ENCODE measurements at places on chromosomes 6 and 20.

DNA sequence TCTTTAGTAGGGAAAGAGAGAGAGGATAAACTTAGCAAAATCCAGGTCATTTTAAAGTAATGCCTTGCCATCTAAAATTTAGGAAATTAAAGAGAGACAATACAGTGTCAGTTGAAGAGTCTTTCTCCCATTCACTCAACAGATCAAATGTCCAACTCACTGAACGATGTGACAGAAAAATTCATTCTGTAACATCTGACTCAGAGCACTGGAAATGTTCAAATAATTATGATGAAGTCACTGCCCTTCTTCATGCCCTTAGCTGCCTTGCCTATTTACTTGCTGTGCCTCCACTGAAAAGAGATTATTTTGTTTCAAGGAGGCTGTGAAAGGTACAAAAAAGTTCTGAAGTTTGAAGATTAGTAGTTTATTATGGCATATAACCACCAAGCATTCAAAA is 434.8 kb downstream of the ADGRB3 start:
- no peak for DNase-seq

DNA sequence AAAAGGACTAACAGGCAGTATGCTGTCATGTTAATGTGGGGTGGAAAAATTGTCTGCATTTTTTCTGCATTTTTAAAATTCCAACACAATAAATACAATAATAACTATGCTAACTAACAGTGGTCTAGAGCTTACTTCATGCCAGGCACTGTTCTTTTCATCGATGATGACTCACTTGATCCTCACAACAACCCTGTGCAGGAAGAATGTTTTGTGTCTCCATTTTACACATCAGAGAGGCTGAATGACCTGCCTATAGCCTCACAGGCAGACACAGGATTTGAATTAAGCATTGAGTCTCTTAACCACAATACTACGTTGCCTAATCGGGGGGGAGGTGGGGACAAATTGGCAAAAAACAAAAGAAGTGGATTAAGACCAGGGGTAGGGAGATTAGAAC is 26.9 kb upstream of the FANCE start:
- DNase-seq: no peak

DNA sequence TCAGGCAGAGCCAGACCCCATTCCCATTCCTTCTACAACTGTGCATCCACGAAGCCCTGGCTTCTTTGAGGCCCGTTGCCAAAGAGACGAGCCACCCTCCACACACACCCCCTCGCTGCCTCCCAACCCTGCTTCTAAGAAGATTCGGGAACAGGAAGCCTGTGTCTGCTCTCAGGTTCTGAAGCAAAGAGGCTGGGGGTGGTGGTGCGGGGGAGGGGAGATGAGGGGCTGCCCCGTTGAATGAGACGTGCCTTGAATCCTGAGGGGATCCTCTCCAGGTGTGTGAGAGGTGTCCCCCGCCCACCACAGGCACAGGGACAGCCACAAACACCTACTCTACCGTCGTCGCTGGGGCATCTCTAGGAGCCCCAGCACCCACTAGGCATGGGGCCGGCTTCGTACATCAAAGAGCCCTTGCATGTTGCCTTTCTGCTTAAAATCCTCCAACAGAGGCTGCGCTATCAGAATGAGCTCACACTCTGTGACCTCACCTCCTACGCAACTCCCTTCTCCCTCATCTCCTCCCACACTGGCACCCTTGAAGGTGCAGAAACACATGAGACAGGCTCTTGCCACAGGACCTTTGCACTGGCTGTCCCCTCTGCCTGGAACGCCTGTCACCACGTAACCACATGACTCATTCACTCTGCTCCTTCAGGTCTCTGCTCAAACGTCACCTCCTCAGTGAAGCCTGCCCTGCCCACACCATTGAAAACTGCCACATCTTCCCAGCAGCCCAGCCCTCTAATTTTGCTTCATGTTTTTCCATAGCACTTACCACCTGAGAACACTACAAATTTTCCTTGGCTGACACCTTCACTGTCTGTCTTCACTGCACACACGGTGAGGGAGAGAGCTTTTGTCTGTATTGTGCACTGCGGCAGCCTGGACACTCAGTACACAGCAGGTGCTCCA is 58.5 kb downstream of the PREX1 start:
- DNase-seq: peak; percentile 79

DNA sequence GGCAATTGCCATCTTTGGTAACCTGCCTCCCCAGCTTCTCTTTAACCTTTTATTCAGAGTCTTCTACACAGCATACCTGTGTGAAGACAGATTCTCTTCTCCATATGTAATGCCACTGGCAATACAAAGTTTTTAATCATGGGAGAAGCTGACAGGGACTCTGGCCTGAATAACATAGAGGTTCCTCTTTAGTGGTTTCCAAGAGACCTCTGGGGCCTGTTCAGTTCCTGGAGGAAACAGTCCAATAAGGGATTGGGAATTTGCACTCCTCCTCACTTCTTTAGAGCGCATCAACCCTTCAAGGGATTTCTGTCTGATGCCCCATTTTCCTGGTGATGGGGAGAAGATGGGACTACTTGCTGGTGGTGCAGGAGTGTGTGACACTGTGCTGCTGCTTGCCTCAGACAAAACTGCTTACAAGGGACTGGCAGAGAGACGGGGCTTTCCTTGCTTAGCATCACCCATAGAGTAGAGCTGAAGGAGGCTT is 1.4 kb downstream of the RIMS1 start:
- no peak for DNase-seq

- DNase-seq: no peak
These were observed 1.1 kb upstream of the PHACTR1 start for GRCh38 chr6:12715437-12715836.

GRCh38 chr20:57661746-57662455 is 41.7 kb upstream of the ZBP1 start:
- no peak for DNase-seq

- DNase-seq: no peak
These were observed 552.3 kb upstream of the CITED2 start for GRCh38 chr6:139926711-139927110.

DNA sequence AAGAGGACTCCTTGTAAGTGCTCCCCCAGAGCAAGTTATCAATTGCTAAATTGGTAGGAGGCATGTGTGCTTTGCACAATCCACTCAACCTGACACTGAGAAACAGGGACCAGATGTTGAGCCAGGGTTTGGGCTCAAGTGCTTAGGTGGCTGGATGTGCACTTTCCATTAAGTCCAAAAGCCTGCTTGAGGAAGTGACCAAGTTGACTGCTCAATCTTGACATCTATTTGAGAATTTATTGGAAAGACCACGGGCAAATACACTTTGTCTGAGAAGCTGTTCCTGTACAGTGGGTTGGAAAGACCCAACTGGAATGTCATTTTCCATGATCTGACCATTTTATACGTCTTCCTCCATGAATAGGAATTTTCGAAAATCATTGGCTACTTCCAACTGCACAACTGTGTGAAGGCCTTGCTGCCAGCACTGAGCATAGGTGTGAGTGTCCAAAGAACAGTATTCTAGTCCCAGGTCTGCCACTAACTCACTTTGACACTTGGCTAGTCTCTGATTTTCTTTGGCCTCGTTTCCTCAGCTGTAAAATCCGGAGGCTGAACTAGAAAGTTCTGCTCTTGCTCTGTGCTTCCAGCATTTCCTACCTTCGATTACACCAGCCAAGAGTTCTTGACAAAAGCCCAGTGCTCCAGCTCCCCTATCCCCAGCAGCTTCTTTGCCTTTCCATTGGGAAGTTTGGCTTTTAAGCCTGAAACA is 186.9 kb upstream of the ECI2 start:
- no peak for DNase-seq

- no peak for DNase-seq
These were observed 66.8 kb upstream of the EYA2 start for GRCh38 chr20:46827718-46828458.

DNA sequence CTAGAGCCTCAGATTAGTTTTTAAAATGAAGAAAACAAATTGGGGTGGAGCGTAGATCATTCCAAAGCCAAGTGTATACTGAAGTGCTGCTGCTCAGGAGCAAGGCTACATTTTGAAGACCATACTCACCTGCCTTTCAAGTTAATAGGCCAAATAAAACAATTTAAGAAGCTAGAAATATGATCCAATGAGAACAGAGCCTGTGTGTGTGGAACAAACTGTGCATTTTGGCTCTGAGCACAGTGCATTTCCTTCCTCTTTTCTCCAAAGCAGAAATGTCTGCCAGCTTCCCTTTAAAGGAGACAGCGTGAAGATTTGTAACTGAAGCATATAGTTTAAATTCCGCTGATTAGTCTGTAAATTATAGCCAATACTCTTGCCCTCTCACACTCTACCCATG is 3.2 kb upstream of the IFNGR1 start:
- DNase-seq: no peak

- DNase-seq: no peak
These were observed 69.3 kb upstream of the SOX4 start for GRCh38 chr6:21524201-21524600.

GRCh38 chr6:34066218-34066571 is 79.7 kb downstream of the GRM4 start:
- no peak for DNase-seq

- no peak for DNase-seq
These were observed 37.5 kb upstream of the EPM2A start for GRCh38 chr6:145772846-145773245.

DNA sequence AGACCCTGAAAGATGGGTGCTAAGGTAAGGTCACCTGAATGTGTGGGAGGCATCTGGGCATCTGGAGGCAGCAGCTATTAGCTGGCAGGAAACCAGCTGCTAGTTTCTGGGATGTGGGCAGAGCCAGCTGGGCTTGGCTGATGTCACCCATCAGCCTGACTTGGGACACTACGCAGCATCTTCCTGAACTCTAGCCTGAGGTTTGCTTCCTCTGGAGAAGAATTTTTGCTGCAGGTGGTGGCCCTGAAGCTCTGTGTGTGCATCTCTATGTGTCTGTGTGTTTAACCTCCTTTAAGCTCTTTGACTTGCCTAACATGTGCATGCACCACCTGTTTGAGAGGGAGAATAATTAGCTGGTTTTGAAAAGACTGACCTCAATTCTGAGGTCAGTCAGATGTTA is 465.1 kb upstream of the CHD6 start:
- DNase-seq: no peak

DNA sequence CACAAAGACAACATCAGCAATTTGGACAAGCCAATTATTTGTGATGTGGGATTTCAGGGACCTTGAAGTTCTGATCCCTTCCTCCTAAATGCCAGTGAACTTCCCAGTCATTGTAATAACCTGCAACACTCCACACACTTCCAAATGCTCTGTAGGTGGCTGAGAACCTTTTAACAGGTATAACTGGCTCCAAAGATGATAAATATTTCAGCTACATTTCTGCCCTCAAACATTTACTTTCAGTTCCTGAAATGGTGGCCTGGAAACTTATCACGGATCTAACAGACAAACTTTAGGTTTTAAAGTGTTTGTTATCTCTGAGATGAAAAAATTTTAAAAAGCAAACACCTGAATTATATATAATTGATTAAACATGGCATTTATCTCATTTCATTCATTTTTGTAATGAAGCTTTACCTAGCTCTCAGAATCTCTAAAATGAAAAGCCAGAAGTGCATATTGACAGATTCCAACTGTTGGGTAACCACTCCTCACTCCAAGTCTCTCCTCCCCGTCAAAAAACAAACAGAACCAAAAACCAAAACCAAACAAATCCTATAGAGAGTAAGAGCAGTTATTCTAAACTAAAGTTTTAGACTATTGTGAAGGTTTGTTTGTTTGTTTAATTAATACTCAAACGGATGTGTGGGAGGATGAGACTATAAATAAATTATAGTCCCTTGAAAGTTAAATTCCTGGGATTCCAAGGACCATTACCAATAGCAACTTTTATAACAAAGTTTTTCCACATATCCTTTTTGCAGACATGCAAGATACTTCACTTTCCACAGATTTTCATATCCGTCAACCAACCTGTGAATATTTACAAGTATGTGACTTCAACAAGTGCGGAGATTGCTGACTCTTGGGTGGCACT is 12.4 kb upstream of the KIAA0408 start:
- DNase-seq: no peak

- no peak for DNase-seq
These were observed 867 bp downstream of the NPBWR2 start for GRCh38 chr20:64106435-64106961.

GRCh38 chr6:170152989-170153388 is 137.9 kb downstream of the DLL1 start:
- no peak for DNase-seq

- no peak for DNase-seq
These were observed 66.5 kb downstream of the EPM2A start for GRCh38 chr6:145668844-145669243.

GRCh38 chr6:168735268-168735949 is 294.4 kb downstream of the SMOC2 start:
- no peak for DNase-seq

- DNase-seq: no peak
These were observed 43.9 kb upstream of the CD93 start for GRCh38 chr20:23129891-23130621.

GRCh38 chr6:45930420-45931040 is 85.1 kb downstream of the CLIC5 start:
- DNase-seq: peak; percentile 30

GRCh38 chr20:39993742-39994141 is 695.3 kb downstream of the MAFB start:
- no peak for DNase-seq

DNA sequence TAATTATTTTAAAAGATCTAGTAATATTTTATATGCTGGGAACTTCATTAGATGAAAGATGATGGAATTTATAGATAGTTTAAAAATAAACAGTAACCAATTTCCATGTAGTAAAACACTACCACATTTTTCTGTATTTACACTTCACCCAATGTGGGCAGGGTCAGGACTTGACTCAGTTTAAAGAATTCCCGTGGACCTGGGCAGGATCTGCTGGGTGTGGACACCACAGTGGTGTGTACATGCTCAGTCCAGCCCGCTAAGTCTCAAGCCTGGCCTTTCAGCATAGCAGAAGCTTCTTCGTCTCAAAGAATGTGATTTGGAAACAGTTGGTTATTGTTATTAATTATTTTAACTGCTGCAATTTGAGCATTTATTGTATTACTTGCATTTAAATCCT is 364.2 kb downstream of the SYNE1 start:
- no peak for DNase-seq

DNA sequence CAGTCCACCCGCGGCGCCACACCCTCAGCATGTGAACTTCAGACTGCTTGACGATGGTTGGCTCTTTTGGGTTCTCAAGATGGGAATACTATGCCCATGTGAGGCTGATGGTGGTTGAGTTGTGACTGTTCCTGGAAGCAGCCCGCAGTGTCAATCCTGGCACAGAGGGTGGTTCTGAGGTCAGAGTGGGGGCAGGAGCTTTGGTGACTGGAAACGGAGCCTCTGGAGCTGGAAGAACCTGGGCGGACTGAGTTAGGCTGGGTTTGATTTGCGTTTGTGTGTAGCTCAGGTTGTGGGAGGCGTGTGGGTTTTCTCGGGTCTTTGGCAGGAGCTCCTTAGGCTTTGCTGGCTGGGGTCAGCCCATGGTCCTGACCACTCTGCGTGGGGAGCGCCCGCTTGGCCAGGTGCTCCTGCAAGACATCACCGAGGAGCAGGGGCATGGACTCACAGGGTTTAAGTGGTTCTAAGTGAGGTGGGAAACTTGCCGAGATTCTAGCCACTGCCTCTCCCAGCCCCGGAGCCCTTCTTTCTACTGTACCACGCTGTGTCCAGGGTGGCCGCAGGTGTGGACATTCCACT is 37.3 kb upstream of the SLC22A1 start:
- DNase-seq: no peak

- DNase-seq: no peak
These were observed 9.1 kb downstream of the PTGIS start for GRCh38 chr20:49558826-49559225.

- no peak for DNase-seq
These were observed 230.1 kb downstream of the PREX1 start for GRCh38 chr20:48597521-48598302.

All from CD8-positive, alpha-beta memory T cell (primary cell).